ENCODE measurements at places on chromosomes 2 and 18. TPM values are rescaled to one million over a fixed set of nuclear protein-coding genes. Genes with fewer than 3 reads are reported as not detected.
A peak's percentile ranks its signal among the peaks of the same experiment; 100 is the strongest.

GRCh38 chr2:212897296-212897695 lies 254.1 kb downstream of the IKZF2 start:
- DNase-seq: no peak
- no peaks in the 10 kb centered on the region for H3K4me1 ChIP-seq
- H3K27ac ChIP-seq: no peak overlapping the region
- no peaks in the 10 kb centered on the region for H3K27me3 ChIP-seq

DNA sequence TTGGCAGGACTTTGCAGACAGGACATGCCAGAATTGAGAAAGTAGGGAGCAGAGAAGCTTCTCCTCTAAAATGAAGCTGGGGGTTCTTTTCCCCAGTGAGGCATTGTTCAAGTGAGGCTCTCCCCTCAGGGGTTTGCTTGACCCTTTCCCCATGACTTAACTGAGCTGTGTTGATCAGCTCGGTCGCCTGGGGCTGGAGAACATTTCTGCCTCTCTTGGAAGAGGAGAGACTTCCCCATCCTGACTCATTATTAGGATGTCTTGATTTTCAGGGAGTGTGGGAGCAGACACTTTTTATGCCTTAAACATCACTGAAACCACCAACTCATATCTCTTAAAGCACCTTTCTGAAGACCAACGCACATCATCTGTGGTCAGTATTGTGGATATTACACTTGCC lies 27.9 kb upstream of the GLI2 start:
- H3K4me1 ChIP-seq: no peaks in the 10 kb centered on the region
- H3K27ac ChIP-seq: no peak overlapping the region
- H3K27me3 ChIP-seq: peaks cover 22% of the 10 kb centered on the region
- no peak overlapping the region for H3K4me3 ChIP-seq

The CCDC178 gene
- not detected for total RNA-seq

DNA sequence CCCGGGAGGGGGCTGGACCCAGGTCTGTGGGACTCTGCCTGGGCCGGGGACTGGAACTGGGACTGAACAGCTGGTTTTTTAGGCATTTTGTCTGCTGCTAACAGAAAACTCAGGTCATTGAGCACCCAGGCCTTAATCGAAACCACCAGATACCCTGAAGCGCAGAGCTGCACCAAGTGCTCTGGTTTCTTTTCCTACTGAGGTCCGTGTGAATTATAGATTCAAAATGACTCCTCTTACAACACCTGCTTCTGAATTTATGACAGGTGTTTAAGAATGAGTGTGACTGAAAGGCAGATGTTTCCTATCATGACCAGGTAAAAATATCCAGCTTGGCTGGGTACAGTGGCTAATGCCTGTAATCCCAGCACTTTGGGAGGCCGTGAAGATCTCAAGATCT lies 47.8 kb downstream of the TRAPPC12 start:
- H3K4me3 ChIP-seq: no peak overlapping the region
- no peak overlapping the region for H3K27ac ChIP-seq
- H3K4me1 ChIP-seq: no peaks in the 10 kb centered on the region
- no peak for DNase-seq

The RAMP1 gene
- 48.5 TPM for total RNA-seq

The LRRTM4 gene
- total RNA-seq: 1.3 TPM

- H3K4me3 ChIP-seq: no peak overlapping the region
- H3K27ac ChIP-seq: peak overlapping the region; percentile 61
- peaks cover 27% of the 10 kb centered on the region for H3K4me1 ChIP-seq
- no peaks in the 10 kb centered on the region for H3K36me3 ChIP-seq
- no peaks in the 10 kb centered on the region for H3K27me3 ChIP-seq
Observed at GRCh38 chr2:207311316-207312005, 145.7 kb upstream of the KLF7 start.

GRCh38 chr2:50748671-50749070 lies 283.3 kb downstream of the NRXN1 start:
- no peak overlapping the region for H3K27ac ChIP-seq
- no peaks in the 10 kb centered on the region for H3K4me1 ChIP-seq
- H3K27me3 ChIP-seq: no peaks in the 10 kb centered on the region
- no peak for DNase-seq
- H3K36me3 ChIP-seq: no peaks in the 10 kb centered on the region
- H3K4me3 ChIP-seq: no peak overlapping the region

DNA sequence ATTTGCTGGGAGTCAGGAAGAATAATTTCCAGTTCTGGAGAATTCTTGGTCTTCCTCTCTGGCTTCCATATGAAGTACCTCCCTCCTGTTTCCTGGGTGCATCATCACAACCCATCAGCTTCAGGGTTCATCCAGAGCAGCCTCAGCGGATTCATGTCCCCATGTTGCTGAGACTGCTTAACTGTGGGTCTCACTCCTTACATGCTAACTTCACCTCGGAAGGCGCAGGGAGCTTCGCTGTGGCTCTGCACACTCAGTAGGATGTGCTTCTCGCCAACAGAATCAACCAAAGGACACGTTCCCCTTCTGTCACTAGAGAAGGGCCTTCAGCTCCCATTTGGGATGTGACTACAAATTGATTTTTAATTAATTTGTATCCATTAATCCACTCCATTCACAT lies 24.2 kb downstream of the FBLN7 start:
- no peaks in the 10 kb centered on the region for H3K4me1 ChIP-seq
- no peaks in the 10 kb centered on the region for H3K27me3 ChIP-seq
- H3K4me3 ChIP-seq: no peak overlapping the region
- no peak for DNase-seq
- no peak overlapping the region for H3K27ac ChIP-seq

DNA sequence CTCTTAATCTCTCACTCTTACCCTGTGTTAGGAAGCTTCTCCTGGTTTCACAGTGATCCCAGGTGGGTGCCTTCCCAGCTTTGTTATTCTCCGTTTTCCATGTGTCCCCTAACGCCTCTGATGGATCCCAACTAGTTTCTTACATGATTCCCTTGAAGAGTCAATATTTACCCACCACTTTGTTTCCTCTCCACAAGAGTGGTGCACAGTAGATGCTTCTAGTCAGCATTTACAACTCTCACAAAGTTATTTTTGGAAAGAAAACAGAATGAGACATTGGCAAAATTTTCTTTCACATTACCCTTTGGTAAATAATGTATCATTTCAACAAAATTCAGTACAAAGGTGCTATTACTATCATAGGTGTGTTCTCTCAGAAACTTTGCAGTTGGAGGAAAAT lies 1611.1 kb upstream of the ZEB2 start:
- no peaks in the 10 kb centered on the region for H3K4me1 ChIP-seq
- H3K27ac ChIP-seq: no peak overlapping the region
- H3K4me3 ChIP-seq: no peak overlapping the region
- no peaks in the 10 kb centered on the region for H3K27me3 ChIP-seq

GRCh38 chr2:157837851-157838441 lies 38.2 kb downstream of the ACVR1 start:
- H3K36me3 ChIP-seq: no peaks in the 10 kb centered on the region
- peaks cover 19% of the 10 kb centered on the region for H3K4me1 ChIP-seq
- no peak overlapping the region for H3K4me3 ChIP-seq
- DNase-seq: no peak

The SLC9A4 gene
- 0.85 TPM for total RNA-seq

The REEP1 gene
- total RNA-seq: 0.25 TPM

The EFR3B gene
- not detected for total RNA-seq

The BCL11A gene
- not detected for total RNA-seq
